ENCODE measurements at places on chromosomes 11 and 22. TPM values are rescaled to one million over a fixed set of nuclear protein-coding genes. Genes with fewer than 3 reads are reported as not detected.

The WBP2NL gene
- 0.06 TPM for total RNA-seq

The C11orf65 gene
- 0.29 TPM for total RNA-seq

The TSPAN32 gene
- total RNA-seq, result not detected

The RAB38 gene
- 0.83 TPM for total RNA-seq

The KRTAP5-7 gene
- total RNA-seq, result not detected

The TMEM138 gene
- 103 TPM for total RNA-seq

The CCDC188 gene
- total RNA-seq, result not detected

The UBQLNL gene
- not detected for total RNA-seq

The TP53AIP1 gene
- total RNA-seq, result not detected

The SORL1 gene
- total RNA-seq, result 1.7 TPM

The HOATZ gene
- not detected for total RNA-seq

The BTBD10 gene
- total RNA-seq, result 45.3 TPM

The LARGE2 gene
- total RNA-seq, result 2.2 TPM

The C11orf97 gene
- total RNA-seq, result not detected

The ATXN10 gene
- 87.5 TPM for total RNA-seq

The SMIM38 gene
- total RNA-seq, result 0.05 TPM

The GAL gene
- 18.0 TPM for total RNA-seq

The MPZL2 gene
- total RNA-seq, result not detected

The MFRP gene
- not detected for total RNA-seq

The KCNJ1 gene
- not detected for total RNA-seq

The OR2AG1 gene
- total RNA-seq, result not detected

The IGLL5 gene
- not detected for total RNA-seq

The CRYBB3 gene
- 0.22 TPM for total RNA-seq

The OR4C11 gene
- not detected for total RNA-seq

All from A549 treated with CORT108297 at 1 μM for 4 hours (cell line).